ENCODE measurements at places on chromosomes 4 and X.

DNA sequence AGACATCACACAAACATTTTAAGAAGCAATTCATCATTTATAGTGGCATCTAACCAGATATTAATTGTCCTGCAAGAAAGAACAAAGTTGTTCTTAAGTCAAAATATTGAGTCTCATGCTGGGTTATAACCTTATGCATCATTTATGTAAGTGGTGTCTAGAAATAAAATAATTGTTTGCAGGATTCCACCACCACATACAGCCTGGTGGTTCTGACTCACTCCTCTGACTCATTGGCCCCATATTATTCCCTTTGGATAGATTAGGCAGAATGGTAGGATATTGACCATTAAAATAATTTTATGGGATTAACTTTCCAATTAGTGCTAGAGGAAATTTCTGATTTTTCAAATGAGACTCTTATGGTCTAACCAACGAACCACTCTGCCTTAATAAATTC, 384.5 kb downstream of the GRXCR1 start:
- no peak for DNase-seq

DNA sequence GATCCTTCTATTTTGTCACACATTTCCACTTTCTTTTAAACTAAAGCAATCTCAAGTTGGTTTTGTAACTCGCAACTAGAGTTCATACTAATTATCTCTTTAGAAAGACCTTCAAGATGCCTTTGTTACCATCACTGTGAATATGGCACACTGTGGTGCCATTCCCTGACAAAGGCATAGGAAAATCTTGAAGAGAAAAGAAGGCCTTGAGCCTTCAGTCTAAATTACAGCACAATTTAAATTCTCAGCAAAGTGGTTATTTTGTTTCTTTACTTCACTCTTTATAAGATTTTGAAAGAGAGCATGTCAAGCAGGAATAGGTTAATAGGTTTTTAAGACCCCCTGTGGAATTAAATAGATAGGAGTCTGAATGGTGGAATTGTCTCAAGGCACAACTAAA, 89.0 kb upstream of the BANK1 start:
- no peak for DNase-seq

DNA sequence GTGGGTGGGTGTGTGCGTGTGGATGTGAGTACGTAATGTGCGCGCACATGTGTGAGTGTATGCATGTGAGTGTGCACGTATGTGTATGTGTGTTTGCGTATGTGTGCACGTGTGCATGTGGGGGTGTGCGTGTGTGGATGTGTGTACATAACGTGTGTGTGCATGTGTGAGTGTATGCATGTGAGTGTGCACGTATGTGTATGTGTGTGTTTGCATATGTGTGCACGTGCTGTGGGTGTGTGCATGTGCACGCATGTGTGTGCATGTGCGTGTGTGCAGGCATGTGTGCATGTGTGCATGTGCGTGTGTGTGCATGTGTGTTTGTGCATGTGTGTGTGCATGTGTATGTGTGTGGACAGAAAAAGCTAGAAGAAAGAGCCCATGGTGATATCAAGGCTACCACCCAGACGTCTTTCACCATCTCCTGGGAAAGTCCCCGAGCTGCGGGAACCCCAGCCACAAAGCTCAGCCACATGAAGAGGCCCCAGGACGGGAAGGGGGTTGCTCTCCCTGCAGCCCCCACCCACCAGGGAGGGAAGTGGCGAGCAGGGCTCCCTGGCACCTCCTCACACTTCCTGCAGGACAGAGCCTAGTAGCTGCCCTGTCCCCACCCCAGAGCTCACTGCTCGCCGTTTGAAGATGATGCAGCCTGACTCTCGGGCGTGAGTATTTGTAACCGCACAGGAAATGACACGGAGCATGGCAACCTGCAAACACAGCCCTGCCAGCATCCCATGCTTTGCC, 108.3 kb downstream of the DCTD start:
- no peak for DNase-seq

- DNase-seq, result no peak
Measured at GRCh38 chrX:37491686-37492085, 79.8 kb upstream of the LANCL3 start.

DNA sequence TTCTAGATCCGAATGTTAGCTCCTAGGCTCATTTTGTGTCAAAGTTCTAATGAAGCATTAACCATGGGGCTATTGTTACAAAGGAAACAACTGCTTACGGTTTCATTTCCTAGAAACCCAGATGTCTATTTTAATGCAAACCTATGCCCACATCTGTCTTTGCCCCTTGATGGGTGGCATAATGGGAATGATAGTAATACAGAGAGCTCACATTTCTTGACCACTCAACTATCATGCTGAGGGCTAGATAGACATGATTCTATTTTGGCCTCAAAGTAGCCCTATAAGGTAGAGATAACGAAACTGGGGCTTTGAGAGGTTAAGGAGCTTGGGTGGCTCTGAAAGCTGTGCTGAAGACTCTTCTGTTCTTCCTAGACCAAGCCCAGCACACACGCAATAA, 1.9 kb downstream of the TLR7 start:
- no peak for DNase-seq

GRCh38 chrX:134898440-134898839, 92.4 kb upstream of the SMIM10 start:
- DNase-seq, result no peak

GRCh38 chrX:389021-389441, 2.3 kb upstream of the PPP2R3B start:
- no peak for DNase-seq

DNA sequence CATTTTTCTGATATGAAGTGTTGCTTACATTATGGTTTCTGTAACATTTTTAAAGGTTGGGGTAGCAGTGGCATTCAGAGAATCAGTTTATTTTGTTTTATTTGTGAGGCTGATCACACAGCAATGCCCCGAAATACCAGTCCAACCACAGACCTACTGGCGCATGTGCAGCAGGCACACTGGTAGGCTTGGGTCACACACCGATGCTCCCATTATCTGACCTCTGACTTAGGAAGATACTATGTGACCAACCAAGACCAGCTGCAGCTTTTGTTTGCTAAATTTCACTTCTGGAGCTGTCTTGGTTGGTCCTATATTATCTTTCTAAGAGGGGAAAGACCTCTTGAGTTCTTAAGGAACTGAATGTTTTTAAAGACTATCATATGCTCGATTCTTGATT, 18.7 kb downstream of the PGM2 start:
- DNase-seq, result no peak

DNA sequence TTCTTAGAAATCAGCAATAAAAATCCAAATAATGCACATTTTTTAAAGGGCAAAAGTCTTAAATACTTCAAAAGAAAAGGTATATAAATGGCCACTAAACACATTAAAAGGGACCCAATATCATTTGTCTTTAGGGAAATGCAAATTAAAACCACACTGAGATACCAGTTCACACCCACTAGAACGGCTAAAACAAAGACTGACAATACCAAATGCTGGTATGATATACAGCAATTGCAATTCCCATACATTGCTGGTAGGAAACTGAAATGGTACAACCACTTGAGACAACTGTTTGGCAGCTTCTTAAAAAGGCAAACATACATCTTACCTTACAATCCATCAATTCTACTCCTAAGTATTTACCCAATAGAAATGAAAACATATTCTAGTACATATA, 33.7 kb downstream of the CAMK2D start:
- no peak for DNase-seq

DNA sequence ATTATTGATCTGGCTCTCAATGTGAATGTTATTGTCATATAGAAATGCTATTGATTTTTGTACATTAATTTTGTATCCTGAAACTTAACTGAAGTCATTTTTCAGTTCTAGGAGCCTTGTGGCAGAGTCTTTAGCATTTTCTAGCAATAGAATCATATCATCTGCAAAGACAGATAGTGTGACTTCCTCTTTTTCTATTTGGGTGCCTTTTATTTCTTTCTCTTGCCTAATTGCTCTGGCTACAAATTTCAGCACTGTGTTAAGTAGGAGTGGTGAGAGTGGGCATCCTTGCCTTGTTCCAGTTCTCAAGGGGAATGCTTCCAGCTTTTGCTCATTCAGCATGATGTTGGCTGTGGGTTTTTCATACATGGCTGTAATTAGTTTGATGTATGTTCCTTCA, 102.7 kb downstream of the SH3BGRL start:
- no peak for DNase-seq

DNA sequence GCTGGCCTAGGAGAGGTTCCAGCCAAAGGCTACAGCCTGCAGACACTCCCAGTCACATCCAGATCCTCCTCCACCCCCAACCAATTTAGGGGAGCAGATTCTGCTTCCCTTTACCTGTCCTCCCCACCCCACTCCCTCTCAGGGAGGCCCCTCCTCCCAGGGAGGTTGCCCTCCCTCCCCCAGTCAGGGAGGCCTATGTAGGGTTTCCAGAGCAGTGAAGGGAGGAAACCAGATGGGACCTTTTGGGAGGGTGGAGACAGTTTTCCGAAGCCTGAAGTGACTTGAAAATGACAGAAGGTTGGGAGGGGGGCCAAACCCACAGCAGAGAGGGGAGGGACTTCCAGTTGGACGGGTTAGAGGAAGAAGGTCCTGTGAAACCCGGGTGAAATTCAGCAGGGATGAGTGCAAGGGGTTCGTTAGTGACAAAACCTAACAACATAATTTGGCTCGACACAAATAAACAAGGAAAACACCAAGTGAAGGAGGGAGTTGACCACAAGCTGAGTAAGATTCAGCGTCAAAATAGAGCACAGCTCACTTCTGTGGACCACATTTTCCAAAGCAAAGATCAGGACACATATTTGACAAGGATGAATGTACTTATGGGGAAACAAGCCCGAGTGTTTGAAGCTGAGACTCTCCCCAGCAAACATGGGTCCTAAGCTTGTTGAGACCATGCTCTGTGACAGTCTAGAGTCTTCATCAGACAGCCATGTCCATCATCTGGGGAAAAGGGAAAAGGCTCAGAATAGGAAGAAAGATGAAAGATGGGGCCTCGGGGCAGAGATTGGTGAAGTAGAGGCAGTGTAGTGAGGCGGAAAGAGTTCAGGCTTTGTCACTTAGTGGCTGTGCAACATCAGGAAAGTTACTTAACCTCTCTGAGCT, 46.4 kb downstream of the PRPS1 start:
- DNase-seq, result no peak

- DNase-seq, result no peak
Measured at GRCh38 chr4:158958489-158959270, 144.2 kb upstream of the RAPGEF2 start.

DNA sequence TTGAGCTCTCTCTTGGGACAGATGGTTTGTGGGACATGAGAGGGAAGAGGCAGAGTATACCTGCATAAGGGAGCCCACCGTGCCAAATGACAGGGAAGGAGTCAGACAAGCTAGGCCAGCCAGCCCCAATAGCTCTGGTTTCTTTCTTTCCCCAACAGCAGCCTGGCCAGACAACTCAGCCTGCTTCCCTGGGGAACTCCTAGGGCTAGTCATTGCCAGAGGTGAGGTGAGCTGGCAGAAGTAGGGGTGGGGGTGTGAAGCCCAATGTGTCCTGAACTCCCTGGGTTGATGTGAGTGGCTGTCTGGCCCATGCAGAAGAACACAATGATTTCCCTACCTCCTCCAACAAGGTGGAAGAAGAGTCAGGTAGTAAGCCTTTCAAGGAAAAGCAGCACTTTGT, 135.5 kb downstream of the AMMECR1 start:
- no peak for DNase-seq

DNA sequence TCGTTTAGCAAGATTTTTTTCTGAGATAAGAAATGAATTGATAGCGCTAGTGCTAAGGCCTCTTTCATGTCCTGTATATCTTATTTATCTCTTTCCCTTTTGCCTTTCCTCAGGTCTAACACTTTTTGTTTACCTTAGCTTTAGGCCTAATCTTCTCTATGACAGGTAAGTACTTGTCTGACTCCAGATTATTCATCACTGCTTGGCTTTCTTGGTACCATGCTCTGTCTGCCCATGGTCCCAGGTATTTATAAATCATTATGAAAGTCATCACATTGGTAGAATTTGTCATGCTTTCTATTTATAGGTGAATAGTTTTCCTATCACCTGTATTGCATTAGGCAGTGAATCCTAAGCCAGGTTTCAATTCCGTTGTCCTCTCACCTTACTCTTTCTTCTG, 99.5 kb upstream of the CTSO start:
- no peak for DNase-seq

DNA sequence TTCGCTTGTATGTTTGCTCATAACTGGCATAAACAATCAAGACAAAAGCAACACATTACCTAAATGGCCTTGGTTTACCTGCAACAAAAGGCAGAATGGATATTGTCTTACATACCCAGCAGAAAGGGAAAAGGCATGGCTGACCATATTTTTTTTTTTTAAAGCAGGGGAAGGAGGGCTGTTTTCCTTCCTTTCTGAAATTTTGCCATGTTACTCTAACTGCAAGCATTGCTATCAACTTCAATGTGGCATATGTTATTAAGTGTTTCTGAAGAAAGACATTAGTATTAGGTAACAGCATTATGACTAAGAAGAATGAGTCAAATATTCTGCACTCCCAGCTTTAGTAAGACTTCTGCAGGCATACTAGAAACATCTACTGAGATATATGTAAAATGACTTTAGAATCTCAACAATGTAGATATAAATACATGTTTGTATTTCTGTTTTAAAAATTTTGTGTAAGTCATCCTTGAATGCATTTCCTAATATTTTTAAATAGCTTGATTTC, 512.6 kb upstream of the FAM241A start:
- DNase-seq, result no peak

GRCh38 chrX:34909151-34909550, 33.4 kb upstream of the FAM47B start:
- DNase-seq, result no peak

DNA sequence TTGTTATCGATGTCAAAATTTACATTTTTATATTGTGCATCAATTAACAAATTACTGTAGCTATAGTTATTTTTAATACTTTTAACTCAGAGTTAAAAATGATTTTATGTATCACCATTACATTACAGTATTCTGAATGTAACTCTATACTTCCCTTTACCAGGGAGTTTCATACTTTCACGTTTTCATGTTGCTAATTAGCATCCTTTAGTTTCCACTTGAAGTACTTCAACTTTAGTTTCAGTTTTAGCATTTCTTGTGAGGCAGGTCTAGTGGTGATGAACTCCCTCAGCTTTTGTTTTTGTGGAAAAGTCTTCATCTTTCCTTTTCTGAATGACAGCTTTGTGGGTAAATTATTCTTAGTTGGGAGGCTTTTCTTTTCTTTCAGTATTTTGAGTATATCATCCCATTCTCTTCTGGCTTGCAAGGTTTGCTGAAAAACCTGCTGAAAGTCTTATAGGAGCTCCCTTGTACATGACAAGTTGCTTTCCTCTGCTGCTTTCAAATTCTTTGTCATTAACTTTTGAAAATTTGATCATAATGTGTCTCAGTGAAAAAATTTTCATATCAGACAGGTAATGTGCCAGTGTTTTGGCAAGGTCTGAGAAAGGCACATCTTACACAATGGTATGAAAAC, 9.8 kb upstream of the CISD2 start:
- no peak for DNase-seq

Data from T47D (cell line).